GM13976 (cell line): ENCODE measurements at places on chromosomes 3 and 15.

GRCh38 chr15:94370936-94371285 is 139.6 kb downstream of the MCTP2 start:
- DNase-seq: no peak

- peak; percentile 23 for DNase-seq
Measured at GRCh38 chr15:71532994-71533393, 277.4 kb upstream of the NR2E3 start.

- DNase-seq: no peak
Measured at GRCh38 chr15:32982001-32982400, 212.5 kb downstream of the FMN1 start.

DNA sequence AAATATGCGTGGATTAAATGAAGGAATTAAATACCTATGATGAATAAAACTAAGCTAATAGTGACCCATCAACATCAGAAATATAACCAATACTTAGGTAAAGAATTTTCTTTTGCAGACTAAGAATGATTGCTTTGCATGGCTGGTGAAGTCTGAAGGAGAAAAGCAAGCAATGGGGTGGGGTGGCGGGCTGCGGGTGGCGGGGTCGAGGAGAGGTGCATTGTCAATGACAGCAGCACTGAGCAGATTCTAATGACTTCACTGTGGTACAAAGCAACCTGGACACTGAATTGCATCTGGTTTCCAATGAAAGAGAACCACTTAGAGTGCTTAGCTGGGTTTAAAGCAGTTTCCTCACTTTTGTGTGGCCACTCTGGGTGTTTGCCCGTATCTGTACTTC is 171.5 kb upstream of the IL12A start:
- no peak for DNase-seq

DNA sequence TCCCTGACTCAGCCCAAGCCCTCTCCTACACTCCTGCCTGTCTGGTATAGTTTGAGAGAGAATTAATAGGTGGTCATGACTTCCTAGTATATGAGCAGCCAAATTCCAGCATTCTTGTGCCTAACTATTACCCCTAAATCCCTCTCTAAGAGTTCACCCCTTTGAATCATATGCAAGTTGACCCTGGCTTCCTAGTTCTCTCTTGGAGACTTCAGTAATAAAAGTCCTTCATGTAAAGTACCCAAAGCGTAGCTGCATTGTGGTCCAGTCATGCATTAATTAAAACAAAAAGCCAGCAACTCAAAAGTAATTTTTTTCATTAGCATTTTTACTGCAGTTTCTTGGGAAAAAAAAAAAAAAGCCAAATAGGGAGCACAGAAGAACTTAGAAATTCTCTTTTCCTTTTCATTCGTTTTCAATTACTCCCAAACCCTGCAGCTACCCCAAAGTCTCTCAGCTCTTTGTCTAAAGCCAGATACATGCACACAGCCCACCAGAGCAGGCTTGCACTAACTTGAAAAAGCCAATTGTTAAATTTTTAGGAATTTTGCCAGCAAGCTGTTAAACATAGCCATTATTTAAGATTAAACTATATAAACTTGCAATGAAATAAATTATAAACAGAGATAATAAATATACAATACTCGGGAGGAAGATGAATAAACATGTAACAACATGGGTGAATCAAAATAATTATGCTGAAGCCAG is 50.1 kb upstream of the STT3B start:
- no peak for DNase-seq

- no peak for DNase-seq
Measured at GRCh38 chr3:3145831-3146230, 19.1 kb downstream of the TRNT1 start.

DNA sequence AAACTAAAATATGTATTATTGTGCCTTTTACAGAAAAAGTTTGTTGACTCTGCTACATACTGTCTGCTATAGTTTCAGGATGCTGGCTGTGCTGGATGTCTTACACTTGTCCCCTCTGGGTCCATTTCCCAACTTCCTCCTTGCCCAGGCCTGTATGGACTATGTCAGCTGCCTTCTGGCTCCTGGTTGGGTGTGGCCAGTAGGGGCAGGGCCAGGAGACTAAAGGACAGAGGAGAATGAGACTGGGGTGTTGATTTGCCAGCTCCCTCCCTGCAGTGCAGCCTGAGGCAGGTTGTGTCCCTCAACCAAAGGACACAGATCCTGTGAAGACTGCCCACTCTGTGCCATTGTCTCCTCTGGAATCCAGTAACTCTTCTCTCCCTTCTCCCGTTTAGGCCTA is 90.6 kb upstream of the UBE2E2 start:
- no peak for DNase-seq
